ENCODE measurements at places on chromosomes 16 and 17.

DNA sequence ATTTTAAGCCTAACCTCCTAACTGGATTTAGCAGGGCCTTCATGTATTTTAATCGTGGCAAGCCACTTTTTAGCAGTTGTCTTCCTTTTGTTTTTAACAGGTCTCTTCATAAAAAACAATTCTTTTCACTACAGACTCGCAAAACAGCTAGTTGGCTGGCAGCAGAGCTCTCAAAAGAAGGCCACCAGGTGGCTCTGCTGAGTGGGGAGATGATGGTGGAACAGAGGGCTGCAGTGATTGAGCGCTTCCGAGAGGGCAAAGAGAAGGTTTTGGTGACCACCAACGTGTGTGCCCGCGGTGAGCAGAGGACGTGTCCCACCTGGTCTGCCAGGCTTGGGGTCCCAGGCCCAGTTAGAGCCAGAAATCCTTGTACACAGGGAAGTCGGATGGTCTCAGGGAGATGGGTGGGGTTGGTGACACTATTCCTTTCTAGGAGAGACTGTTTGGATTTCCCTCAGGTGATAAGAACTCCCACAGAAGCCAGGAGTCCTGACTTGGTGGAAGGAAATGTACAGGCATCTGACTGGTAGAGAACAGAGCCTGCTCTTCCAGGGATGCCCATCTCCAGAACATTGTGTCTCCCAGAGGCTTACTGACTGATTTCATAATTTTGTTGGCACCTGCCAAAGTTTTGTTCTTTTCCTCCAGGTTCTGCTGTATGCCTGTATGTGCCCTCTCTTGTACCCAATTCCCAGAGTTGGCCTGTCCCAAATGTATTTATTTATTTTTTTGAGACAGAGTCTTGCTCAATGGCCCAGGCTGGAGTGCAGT lies 14.9 kb upstream of the DDX19A start:
- no peak for DNase-seq

DNA sequence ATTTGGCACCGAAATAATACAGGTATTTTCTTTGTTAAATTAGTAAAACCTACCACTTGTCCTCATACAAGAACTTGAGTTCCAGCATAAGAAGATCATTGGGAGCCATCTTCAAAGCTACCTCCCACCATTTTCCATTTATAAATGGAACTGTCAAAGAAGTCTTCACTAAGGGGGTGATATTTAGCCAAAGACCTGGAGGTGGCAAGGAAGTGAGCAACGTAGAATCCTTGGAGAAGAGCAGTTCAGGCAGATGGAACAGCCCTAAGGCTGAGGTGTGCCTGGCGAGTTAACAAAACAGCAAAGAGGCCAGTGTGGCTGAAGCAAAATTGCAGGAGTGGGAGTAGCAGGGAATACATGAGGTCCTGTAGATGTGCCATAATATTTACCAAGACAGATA lies 1.8 kb downstream of the KCNJ16 start:
- no peak for DNase-seq

DNA sequence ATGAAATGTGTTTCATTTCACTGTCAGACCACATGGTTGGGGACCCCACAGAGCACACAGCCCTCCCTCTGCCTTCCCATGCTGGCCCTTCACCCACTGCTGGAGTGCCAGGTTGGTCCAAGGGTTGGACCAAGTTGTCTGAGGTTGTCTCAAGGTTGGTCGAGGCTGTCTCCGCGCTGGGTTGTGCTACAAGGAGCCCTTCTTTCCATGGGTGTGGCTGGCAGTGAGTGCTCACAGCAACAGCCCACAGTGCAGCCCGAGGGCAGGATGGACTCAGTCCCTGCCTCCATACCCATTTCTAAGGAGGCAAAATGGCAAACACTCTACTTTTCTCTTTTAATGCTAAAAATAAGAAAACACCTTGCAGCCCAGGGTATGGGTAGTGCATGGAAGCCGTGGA lies 35.8 kb upstream of the STH start:
- no peak for DNase-seq

DNA sequence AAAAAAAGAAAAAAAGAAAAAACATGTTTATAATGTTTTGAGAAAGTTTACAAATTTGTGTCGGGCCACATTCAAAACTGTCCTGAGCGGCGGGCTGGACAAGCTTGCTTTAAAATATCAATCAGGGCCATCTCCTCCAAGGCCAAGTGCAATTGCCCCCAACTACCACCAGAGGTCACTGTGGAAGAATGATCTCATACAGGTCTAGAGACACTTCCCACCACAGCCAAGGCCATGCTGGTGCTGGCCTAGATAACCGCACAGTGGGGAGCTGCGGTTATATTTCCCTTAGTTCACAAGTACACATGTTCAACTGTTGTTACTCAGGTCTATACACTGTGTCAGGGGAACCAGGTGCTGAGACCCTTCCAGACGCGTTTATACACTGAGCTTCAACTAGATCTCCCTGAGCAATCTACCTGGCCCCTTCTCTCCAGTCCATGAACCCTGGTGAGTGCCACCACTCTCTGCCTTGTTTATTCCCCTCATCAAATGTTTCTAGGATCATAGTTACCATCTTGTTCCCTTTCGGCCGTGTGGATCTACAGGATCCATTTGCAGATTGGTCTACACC lies 83.8 kb upstream of the CCL2 start:
- DNase-seq: peak; percentile 6

DNA sequence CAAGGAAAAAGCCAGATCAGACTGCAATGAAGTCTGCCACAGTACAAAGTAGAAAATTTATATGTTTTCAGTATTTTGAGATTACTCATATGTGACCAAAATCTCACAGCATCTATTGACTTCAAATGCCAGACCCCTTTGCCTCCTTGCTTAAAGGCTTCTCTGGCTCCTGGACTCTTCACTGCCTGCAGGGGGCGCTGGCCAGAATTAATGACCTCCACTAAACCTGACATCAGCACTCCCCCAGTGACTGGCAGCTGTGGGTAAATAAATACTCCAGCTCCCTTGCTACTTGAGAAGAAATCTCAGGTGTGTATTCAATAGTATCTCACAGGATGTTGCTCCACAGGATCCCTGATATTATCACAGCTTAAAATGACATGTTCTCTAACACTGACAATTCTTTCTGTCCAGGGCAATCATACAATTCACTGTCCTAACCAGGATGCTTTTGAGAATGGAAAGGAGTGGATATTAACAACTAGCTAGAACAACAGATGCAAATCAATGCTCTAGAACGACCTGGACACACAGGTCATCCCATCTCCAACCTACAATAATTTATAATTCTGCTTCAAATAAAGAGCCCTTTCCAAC lies 4.0 kb downstream of the BECN1 start:
- DNase-seq: peak; percentile 31

GRCh38 chr17:3710951-3711383 lies 12.7 kb upstream of the HASPIN start:
- DNase-seq: peak; percentile 53

DNA sequence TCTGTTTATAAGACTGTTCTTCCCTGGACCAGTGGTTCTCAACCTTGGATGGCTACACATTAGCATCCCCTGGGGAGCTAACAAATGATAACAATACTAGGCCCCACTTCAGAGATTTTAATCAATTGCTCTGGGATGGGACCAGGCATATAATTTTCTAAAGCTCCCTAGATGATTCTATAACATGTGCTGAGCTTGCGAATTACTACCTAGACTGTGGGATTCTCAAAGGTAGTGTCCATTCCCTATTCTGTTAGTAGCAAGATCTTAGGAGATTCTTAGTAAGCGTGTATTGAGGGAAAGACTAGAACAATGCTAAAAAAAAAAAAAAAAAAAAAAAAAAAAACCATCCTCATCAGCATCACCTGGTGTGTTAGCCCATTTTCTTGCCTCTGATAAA lies 412.0 kb upstream of the CDH5 start:
- no peak for DNase-seq

- DNase-seq: no peak
Measured at GRCh38 chr17:82118815-82119380, 20.9 kb upstream of the FASN start.

DNA sequence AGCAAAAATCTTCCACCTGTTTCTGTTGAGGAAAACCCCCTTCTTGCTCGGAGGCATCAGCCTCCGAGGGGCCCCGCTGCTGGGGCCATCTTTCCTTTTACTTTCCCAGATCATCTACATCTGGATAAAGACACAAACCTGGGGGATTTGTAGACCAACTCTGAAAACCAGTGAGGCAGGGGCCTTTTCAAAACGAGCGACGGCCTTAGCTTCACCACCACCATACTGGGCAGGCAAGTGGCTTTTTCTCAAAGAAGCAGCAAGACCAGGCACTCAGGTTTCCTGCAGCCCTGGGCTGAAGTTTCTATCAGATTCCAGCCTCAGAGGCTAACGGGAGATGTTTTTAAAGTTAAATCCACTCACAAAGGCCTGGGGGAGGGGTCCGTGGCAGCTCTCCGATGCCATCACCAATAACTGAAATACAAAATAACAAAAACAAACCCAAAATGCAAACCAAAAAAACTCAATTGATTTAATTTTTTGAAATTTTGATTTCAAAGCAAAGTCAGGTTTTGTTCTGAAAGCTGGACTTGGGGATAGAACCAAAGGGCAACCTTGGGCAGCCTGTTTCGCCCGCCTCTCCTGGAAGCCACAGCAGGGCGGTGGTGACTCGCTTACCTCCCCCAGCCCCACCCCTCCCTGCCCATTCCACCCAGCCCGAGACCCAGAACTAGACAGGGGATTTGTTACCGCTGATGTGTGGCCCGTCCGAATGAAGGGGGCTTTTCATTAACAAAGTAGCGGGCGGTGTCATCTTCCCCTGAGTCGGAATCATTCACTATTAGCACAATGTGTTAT lies 55.8 kb downstream of the SALL1 start:
- DNase-seq: no peak

GRCh38 chr16:12538667-12539091 lies 265.0 kb downstream of the CPPED1 start:
- no peak for DNase-seq

- no peak for DNase-seq
Measured at GRCh38 chr16:23505180-23505665, 5.1 kb downstream of the GGA2 start.

DNA sequence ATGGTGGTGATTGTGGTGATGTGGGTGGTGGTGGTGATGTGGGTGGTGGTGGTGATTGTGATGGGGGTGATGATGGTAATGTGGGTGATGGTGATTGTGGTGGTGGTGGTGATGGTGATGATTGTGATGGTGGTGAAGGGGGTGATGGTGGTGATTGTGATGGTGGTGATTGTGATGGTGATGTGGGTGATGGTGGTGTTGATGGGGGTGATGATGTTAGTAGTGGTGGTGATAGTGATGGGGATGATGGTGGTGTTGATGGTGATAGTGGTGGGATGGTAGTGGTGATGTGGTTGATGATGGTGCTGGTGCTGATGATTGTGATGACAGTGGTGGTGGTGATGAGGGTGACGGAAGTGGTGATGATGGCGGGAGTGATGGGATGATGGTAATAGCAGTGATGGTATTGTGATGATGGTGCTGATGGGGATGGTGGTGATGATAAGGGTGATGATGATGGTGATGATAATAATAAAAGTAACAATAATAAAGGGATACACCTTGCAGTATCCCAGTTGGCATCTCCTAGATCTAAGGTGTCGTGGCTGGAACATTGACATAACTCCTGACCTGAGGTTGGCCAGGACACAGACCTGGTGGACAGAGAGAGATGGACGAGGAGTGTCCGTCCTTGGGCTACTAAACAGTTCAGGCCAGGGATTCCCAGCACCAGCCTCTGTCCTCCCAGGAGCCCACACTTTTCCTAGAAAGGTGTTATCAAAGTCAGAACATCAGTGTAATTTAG lies 344.5 kb downstream of the SEC14L1 start:
- DNase-seq: no peak

- DNase-seq: no peak
Measured at GRCh38 chr16:50781043-50781442, 39.2 kb downstream of the CYLD start.

GRCh38 chr17:63659850-63660249 lies 37.6 kb downstream of the MAP3K3 start:
- DNase-seq: no peak

- no peak for DNase-seq
Measured at GRCh38 chr16:19033761-19034160, 33.7 kb upstream of the COQ7 start.

DNA sequence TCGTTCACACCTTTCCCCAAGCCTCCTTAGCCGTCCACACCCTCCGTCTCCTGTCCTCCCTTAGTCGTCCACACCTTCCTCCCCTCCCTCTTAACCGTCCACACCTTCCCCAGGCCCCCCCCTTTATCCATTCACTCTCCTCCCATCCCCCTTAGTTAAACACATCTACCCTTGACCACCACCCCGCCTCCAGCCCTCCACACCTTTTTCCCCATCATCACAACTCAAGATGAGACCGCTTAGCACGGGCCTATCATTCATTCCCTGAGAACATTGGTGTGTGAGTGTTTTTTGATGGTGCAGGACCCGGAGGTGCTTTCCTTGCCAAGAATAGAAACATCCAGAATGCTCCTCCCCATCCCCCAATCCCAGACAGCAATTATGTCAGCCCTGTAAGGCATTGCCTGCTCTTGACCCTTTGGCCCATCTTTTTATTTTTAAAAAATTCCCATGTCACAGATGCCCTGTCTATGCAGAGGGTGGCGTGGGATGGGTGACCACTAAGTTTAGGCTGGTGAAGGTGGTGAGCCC lies 1.4 kb downstream of the TENT4B start:
- no peak for DNase-seq

- no peak for DNase-seq
Measured at GRCh38 chr16:12578001-12578400, 225.7 kb downstream of the CPPED1 start.

- no peak for DNase-seq
Measured at GRCh38 chr16:11848842-11849241, 2.5 kb downstream of the RSL1D1 start.

DNA sequence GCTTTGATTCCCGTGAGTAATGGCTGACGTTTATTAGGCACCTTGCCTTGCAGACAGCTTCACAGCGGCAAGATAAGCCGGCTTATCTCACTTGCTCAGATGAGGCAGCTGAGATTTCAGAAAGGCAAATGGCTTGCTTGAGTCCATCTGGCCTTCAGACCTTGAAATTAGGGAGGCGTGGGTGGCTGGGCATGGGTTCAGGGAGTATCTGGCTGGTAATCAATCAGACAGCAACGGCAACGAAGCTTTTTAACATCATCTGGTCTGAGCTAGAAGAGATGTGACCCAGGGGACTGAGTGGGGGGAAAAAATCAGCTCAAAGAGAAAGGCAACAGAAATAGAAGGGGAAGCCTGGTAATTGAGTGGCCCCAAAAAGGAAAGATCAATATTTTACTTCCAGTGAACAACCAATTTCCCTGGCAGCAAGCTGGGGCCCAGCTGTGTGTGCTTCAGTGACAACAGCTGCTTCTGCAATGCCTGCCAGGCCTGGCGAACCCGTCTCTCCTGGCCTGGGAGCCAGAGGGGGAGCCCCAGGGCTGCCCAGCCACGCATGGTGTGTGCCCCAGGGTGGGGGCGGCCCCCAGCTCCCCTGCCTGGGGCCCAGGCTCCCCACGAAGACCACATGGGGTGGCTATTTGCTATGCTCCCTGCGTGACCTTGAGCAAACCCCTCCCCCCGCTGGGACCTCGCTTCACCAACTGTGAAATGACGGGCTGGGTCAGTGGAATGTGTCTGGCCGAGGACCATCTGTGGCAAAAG lies 34.0 kb downstream of the RAB11FIP4 start:
- no peak for DNase-seq

DNA sequence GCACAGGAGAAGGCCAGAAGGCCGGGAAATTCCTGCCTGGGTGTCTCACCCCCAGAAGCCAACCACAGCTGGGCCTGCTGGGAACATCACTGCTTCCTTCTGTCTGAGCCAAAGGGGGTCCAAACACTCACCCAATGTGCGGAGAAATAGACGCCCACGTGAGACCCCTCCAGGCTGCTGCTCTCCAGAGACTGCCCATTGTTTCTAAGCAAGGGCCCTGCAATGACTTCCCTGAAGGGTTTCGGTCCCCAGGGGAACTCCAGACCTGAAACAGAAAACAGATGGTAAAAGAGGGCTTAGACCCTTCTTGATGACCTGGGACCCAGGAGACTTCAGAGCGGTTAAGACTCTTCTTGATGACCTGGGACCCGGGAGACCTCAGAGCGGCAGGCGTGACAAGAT lies 41.3 kb downstream of the MRM3 start:
- no peak for DNase-seq
